Mononuclear cell (primary cell): ENCODE measurements at places on chromosomes 12 and 14. TPM values are rescaled to one million over a fixed set of nuclear protein-coding genes. Genes with fewer than 3 reads are reported as not detected.

The RNASE1 gene
- total RNA-seq = not detected

The CEP170B gene
- 1.0 TPM for total RNA-seq

The SRGAP1 gene
- total RNA-seq = 2.1 TPM

The TBX5 gene
- not detected for total RNA-seq

The MEG3 gene
- 1.7 TPM for total RNA-seq

The KSR2 gene
- 0.10 TPM for total RNA-seq

The RFX4 gene
- total RNA-seq = not detected

The NCKAP5L gene
- total RNA-seq = 13.7 TPM

The DLGAP5 gene
- total RNA-seq = 0.84 TPM

The KCNJ8 gene
- not detected for total RNA-seq

The PMCH gene
- not detected for total RNA-seq

The CCDC63 gene
- not detected for total RNA-seq

The NOS1 gene
- total RNA-seq = not detected

The CLEC4A gene
- total RNA-seq = 31.3 TPM

The MOAP1 gene
- total RNA-seq = 109 TPM

The TCL1B gene
- 0.21 TPM for total RNA-seq

The TMEM30B gene
- 5.8 TPM for total RNA-seq

The C12orf50 gene
- total RNA-seq = under 0.01 TPM

The TRHDE gene
- 0.21 TPM for total RNA-seq

The ASIC1 gene
- total RNA-seq = under 0.01 TPM

The KRT72 gene
- total RNA-seq = 10.2 TPM

The AICDA gene
- total RNA-seq = not detected

The P2RX2 gene
- 0.10 TPM for total RNA-seq

The PNN gene
- 58.0 TPM for total RNA-seq

The P2RX4 gene
- total RNA-seq = 44.2 TPM

The SYNDIG1L gene
- not detected for total RNA-seq

The RTN1 gene
- total RNA-seq = 8.0 TPM

The CDC42BPB gene
- 14.1 TPM for total RNA-seq

The PTMS gene
- total RNA-seq = 1.9 TPM

The BICD1 gene
- 5.5 TPM for total RNA-seq

The MANSC4 gene
- not detected for total RNA-seq

The CFAP251 gene
- 0.21 TPM for total RNA-seq

The FGF6 gene
- total RNA-seq = not detected

The EIF2B2 gene
- total RNA-seq = 17.3 TPM

The GLT8D2 gene
- total RNA-seq = not detected

The AMN1 gene
- 12.0 TPM for total RNA-seq

The SLC5A8 gene
- not detected for total RNA-seq

The MIS18BP1 gene
- total RNA-seq = 72.6 TPM

The DBX2 gene
- not detected for total RNA-seq

The LUM gene
- 0.10 TPM for total RNA-seq

The RHEBL1 gene
- 2.5 TPM for total RNA-seq

The DPF3 gene
- total RNA-seq = 1.3 TPM

The NFKBIA gene
- 6,701 TPM for total RNA-seq

The HOXC13 gene
- total RNA-seq = not detected

The TMEM132C gene
- under 0.01 TPM for total RNA-seq
